Stimulated activated CD8-positive, alpha-beta memory T cell treated with anti-CD3 and anti-CD28 coated beads, Interleukin-4, amount 100 ng/mL, for 1 hour (primary cell): ENCODE measurements at places on chromosomes 5 and 9.

DNA sequence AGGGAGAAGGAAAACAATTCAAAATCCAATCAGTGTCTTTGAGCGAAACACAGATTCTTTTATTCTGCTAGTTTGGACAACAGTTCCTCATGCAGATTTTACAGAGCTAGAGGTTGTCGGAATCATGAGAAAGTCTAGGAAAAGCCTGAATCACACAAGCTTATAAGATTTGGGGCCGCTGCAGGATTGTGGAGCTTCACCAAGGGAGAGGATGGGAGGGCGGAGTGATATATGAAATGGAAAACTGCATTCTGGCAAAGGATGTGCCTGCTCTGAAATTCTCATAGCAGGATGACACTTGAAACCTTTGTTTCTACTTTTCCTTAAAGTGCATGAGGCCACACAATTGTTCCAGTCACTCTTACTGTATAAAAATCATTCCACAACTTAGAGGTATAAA lies 134.3 kb downstream of the OR2K2 start:
- no peak for DNase-seq

- DNase-seq = no peak
Observed at GRCh38 chr9:7433508-7434292, 365.9 kb downstream of the DMAC1 start.

DNA sequence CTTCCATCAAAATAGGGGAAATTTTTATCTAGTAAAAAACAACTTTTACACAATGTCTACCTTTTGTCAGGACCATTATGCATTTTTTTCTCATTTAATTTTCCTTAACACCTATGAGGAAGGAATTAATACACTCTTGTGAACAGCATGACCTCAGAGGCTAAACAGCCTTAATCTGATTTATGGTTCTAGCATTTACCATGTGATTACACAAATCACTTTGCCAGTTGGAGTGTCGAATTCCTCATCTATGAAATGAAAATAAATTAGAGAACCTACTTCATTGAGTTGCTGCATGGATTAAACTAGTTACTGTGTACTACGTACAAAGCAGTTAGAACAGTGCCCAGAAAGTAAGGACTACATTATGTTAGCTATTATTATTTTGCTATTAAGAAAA lies 187.7 kb upstream of the MPDZ start:
- DNase-seq = no peak

DNA sequence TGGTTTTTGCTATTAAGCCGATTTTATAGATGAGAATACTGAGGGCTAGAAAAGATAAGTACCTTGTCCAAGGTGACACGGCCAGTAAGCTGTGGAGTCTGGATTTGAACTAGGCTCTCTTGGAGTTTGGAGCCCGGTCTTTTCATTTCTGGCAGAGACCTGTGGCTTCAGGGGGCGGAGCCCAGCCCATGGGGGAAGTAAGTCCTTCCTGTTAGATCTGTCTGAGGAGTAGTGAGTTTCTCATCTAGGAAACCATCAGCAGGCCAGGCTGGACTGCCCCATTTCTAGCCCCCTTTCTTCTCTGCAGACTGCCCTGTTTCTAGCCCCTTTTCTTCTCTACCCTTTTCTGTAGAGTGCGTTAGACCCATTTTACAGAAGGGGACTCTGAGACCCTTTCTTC lies 521 bp upstream of the PTGS1 start:
- no peak for DNase-seq

DNA sequence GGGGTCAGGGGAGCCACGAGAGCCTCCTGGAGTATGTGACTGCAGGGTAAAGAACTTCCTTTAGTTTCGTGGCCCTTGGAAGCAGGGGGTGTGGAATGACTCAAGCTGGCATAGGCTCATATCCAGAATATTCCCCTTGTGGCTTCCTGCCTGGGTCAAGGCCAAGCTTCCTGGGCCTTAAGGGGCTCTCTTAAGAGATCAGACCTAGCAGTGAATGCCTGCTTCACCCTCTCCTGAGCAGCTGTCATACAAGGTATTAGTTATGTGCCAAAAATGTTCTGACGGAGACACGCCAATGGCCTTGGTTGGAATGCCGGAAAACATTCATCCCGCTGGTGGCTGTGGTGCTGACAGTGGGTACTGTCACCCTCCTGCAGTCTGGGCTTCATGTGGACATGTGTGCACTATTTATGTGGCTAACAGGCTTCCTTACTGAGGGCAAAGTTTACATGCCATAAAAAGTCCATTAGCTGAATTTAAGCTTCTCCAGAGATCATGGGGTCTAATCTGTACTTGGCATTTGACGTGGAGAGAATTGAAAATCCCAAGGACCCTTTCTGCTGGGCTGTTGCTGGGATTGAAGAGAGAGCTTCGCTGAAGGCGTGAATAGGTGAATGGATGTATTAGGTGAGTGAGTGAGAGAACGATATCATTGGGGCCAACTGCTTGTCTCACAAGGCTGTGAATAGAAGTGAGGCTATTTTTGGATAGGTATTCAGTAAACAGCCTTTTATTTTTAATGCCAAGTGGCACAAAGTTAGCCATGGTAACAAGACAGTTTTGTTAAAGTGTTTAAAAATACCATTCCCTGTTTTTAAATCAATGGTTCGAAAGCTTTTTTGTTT lies 156.8 kb downstream of the MACROH2A1 start:
- DNase-seq = no peak

DNA sequence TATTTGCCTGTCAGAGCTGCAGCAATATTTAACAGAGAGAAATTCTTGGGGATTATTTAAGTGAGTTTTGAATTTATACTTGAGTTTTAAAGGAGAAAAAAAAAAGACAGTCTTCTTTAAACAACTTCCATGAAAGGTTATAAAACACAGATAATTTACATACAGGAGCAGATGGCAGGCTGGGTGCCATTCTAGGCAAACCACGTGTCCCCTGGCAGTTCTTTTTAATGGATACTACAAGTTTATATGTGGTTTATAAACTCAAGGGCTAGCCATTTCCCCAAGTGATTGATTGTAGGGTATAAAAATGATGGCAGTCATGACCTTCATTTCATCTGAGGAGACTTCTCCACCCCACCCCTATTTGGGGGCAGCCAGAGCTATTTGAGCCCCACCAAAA lies 166.6 kb downstream of the FSTL4 start:
- DNase-seq = no peak

DNA sequence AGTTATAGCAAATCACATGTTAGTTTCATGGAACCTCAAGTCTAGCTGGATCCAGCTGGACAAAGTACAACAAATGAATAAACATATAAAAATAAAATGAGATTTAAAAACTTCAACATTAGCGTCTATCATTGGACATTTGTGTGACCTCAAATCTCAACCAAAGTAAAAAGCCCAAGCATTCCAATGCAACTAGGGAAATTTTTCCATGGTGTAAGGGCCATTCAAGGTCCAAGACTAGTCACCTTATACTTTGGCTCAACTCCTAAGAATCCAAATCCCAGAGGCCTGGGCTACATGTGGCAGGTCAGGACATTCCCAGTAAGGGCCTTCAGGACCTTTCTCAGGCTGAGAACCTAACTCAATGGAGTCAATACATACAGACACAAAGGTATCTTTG lies 137.4 kb upstream of the DMAC1 start:
- no peak for DNase-seq
